Melanocyte of skin (primary cell): ENCODE measurements at places on chromosomes 16 and 17. TPM values are rescaled to one million over a fixed set of nuclear protein-coding genes. Genes with fewer than 3 reads are reported as not detected.

CCL13 gene
- total RNA-seq = not detected in 2 replicates

TP53TG3B gene
- not detected in 2 replicates for total RNA-seq

GALNS gene
- 24.8 and 29.1 TPM in 2 replicates for total RNA-seq

OR4D1 gene
- total RNA-seq = not detected in 2 replicates

KRT33A gene
- total RNA-seq = not detected in 2 replicates

TTLL6 gene
- not detected in 2 replicates for total RNA-seq

STX1B gene
- 0.67 and 0.77 TPM in 2 replicates for total RNA-seq

SCGB1C2 gene
- total RNA-seq = not detected in 2 replicates

CPPED1 gene
- total RNA-seq = 32.0 and 63.2 TPM in 2 replicates

TMEM92 gene
- not detected in 2 replicates for total RNA-seq

SPATA32 gene
- not detected in 2 replicates for total RNA-seq

NKIRAS2 gene
- total RNA-seq = 33.6 and 36.7 TPM in 2 replicates

VTN gene
- not detected in 2 replicates for total RNA-seq

METRN gene
- 47.0 and 93.6 TPM in 2 replicates for total RNA-seq

PMP22 gene
- 101 and 120 TPM in 2 replicates for total RNA-seq

IGF2BP1 gene
- not detected in 2 replicates for total RNA-seq

TUBG1 gene
- 41.8 and 49.2 TPM in 2 replicates for total RNA-seq

ULK2 gene
- total RNA-seq = 33.0 and 61.4 TPM in 2 replicates

TBC1D3I gene
- under 0.01 and 0.15 TPM in 2 replicates for total RNA-seq

GPR179 gene
- not detected in 2 replicates for total RNA-seq

GPRC5B gene
- 1.3 and 7.9 TPM in 2 replicates for total RNA-seq

SULT1A1 gene
- under 0.01 TPM in 1 of 2 replicates, not detected in the other for total RNA-seq

TNFRSF17 gene
- not detected in 2 replicates for total RNA-seq

SLC52A1 gene
- total RNA-seq = not detected in 2 replicates

NACA2 gene
- not detected in 2 replicates for total RNA-seq

LSM12 gene
- total RNA-seq = 37.5 and 58.5 TPM in 2 replicates

MPP3 gene
- total RNA-seq = 5.9 and 6.5 TPM in 2 replicates

CDT1 gene
- total RNA-seq = 21.6 and 33.0 TPM in 2 replicates

C17orf78 gene
- total RNA-seq = not detected in 2 replicates

CXCL16 gene
- total RNA-seq = 1.7 and 1.9 TPM in 2 replicates
